T-cell (primary cell): ENCODE measurements at places on chromosomes 13 and 19.

GRCh38 chr13:33793726-33794125 is 24.2 kb upstream of the RFC3 start:
- DNase-seq, result no peak

GRCh38 chr19:17404015-17404414 is 1.4 kb downstream of the BST2 start:
- no peak for DNase-seq

DNA sequence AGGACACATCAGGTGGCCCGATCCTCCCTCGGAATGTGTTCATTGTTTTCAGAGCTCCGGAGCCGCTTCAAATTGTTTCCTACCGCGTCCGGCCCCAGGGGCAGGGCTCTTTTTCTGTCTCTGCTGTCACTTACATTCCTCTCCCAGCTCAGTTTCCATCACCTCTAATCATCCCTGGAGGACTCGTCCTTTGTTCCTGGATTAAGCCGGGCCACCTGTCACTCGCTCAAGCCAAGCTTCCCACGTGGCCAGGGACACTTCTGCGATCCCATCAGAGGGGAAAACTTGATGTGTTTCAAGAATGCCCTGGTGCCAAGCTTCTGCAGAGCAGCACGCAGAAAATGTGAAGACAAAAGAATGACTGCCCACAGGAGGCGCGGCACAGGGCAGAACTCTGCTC is 13.5 kb downstream of the IL17D start:
- no peak for DNase-seq

- no peak for DNase-seq
Measured at GRCh38 chr13:100667894-100668293, 6.7 kb downstream of the TMTC4 start.

DNA sequence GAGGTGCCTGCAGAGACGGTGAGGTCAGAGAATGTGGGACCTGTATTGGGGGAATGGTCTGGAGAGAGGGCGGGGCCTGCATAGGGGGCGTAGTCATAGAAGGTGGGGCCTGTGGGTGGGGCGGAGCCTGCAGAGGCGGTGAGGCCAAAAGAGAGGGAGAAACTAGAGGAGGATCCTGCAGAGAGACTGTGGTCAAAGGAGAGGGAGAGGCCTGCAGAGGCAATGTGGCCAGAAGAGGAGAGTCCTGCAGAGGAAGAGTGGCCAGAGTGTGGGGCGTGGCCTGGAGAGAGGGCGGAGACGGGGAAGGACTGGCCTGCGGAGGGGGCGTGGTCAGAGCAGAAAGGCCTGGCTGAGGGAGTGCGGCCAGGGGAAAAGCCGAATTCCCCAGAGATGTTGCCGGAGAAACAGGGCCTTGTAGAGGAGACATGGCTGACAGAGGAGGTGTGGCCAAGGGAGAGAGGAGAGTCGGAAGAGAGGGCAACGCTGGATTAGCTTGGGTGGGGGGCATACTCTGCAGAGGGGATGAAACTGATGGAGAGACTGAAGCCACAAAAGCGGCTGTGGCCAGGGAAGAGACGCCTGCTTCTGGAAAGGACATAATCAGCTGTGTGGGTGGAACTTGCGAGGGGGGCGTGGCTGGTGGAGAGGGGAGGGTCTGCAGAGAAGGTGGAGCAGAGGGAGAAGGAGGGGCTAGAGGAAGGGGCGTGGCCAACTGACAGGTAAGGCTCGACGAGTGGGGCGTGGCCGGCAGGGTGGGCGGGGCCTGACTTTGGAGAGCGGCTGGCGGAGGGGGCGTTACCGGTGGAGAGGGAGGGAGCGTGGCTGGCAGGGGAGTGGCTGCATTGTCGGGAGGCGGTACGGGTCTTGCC is 2.5 kb downstream of the PRR36 start:
- DNase-seq, result peak; percentile 89

- peak; percentile 63 for DNase-seq
Measured at GRCh38 chr19:2888731-2889224, 11.9 kb upstream of the ZNF57 start.

- DNase-seq, result no peak
Measured at GRCh38 chr13:112960706-112961105, 8.3 kb upstream of the MCF2L start.

DNA sequence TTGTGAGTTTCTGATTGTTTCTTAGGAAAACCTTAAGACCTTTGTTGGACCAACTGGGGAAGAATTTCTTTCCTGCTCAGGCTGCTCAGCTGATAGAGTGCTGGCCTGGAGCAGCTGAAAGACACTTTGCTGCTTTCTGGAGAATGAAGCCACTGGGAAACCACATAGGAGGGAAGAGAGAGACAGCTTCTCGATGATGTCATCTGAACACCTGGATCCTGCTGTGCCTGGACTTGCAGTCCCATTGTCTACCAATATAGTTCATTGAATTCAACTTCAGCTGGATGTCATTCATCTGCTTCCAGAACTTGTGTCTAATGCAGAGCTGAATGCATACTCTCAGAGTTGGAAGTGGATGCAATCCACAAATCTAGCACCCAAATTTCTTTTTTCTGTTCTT is 34.3 kb upstream of the TSHZ3 start:
- DNase-seq, result no peak

DNA sequence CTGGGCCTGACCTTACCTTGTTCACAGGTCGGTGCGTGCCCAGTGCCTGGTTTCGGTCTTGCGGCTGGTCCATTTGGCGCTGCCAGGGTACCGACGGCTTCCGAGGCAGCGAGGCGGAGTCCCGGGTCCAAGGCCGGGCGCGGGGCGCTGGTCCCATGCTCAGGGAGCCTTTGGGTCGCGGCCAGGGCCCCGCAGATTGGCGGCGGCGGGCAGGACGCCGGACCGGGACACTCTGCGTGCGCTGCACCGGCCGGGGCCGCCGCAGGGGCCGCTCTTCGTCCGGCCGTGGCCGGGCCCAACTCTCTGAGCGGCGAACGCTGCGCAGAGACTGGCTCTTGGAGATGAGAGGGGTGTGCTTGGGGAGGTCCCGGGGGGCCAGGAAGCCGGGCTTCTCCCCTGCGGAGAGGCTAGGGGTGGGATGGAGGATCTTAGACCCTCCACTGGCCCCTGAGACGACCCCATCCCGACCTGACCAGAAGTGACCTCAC is 3.4 kb upstream of the WIZ start:
- no peak for DNase-seq

- no peak for DNase-seq
Measured at GRCh38 chr13:32299893-32300292, 15.3 kb downstream of the ZAR1L start.

GRCh38 chr19:44644402-44645016 is 799 bp downstream of the PVR start:
- no peak for DNase-seq

- no peak for DNase-seq
Measured at GRCh38 chr13:78105656-78106055, 187.0 kb upstream of the EDNRB start.

GRCh38 chr13:57045826-57046546 is 94.7 kb upstream of the PRR20A start:
- DNase-seq, result no peak

DNA sequence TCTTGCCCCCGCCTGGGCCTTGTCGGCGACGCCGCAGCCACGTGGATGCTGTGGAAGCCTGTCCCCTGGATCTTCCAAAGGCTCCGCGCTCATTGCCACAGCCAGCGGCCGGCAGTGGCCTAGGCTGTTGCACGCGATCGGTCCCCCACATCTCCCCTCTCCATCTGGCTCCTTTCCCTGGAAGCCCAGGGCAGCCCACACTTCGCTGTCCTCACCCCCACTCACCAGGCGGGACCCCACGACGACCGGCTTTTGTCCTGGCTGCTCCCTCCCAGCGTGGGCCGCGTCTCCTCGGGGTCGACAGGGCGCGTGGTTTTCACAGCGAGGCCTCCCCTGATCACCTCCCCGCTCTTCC is 605 bp upstream of the TEX30 start:
- DNase-seq, result no peak

DNA sequence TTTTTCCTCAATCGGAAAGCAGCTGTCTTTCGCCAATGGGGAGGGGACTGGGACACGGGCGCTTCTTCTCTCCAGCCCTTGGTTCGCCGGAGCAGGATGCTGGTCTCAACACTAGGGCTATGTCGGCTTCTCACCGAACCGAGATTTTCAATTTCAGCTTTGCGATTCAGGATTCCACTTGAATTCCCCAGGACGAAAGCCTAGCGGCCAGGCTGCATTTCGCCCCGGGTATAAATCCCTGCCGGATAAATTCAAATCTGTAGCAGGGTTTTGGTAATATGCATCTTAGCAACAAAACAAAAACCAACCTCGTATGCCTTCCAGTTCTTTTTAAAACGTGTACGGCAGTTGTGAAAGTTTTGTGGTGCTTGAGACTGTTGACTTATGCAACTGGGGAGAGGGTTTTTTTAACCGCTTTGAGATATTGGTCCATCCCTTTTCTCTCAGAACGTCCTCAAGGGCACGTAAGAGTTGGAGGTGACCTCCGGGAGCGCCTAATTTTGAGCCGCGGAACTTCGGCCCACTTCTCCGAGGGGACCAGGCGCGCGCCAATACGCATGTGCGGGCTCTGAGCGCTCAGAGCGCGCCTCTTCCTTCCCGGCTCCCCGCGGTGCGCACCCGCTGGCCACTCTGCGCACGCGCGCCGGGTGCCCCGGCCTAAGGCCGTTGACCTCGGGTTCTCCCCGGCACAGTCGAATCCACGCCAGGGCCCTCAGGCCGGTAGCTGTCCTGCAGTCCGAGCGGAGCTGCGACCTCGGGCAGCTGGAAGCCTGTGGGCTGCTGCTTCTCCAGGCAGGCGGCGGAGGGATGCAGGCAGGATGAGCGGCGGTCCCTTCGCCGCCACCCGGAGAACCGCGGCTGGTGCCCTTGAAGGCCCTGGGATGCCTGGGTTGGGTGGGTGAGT is 7.6 kb downstream of the POU4F1 start:
- no peak for DNase-seq

DNA sequence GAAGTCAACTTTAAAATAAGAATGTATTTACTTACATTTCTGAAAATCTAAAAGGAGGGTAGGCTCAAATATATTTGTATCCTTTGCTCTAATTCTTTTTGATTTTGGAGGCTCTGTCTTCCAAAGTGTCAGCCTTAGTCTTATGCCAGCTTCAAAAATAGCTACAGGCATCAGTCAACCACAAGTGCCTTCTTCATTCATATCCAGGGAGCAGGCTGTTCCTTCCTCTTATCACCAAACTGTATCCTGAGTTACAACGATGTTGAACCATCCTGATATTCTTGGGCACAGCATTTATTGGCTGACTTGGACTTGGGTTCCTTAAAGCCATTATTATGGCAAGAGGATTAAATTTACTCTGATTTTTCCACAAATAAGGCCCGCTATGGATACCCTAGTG is 1161.3 kb downstream of the PCDH17 start:
- no peak for DNase-seq
